ENCODE measurements at places on chromosomes 3 and 15.

DNA sequence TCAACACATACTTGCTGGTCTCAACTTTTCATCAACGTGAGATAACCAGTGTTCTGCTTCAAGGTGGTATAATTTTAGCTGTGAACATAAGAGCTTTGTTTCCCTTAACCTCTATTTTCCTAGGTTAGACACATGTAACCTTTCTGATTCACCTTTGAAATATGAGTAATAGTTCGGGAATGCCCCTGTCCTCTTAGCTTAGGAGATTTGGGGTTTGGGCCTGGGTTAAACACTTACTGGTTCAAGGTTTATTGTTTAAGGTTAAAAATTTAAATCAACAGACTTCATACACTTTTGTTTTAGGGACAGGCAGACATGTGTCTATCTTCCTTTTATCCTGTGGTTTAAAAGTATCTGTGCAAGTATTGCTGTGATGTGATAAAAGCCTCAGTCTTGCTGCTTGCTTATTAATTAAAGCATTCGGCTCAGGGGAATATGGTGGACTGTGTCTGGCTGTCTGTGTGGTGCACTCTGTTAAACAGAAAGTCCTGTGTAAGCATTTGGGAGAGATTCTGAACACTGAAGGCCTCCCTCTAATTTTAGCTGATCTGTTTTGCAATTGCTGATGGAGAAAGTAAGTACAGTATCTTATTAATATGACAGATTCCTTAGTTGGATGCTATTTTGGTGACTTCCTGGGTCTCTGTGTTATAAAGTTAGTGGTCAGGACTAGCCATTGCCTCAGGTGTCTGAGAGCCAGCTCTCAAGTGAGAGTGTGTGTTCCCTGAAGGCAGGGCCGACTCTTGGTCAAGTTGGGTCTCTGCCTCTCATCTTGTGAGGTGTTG, 81.8 kb downstream of the USP13 start:
- DNase-seq, result no peak

GRCh38 chr3:171283183-171283847, 176.9 kb downstream of the TNIK start:
- DNase-seq, result no peak

GRCh38 chr15:90345857-90346256, 6.2 kb upstream of the ZNF774 start:
- no peak for DNase-seq

DNA sequence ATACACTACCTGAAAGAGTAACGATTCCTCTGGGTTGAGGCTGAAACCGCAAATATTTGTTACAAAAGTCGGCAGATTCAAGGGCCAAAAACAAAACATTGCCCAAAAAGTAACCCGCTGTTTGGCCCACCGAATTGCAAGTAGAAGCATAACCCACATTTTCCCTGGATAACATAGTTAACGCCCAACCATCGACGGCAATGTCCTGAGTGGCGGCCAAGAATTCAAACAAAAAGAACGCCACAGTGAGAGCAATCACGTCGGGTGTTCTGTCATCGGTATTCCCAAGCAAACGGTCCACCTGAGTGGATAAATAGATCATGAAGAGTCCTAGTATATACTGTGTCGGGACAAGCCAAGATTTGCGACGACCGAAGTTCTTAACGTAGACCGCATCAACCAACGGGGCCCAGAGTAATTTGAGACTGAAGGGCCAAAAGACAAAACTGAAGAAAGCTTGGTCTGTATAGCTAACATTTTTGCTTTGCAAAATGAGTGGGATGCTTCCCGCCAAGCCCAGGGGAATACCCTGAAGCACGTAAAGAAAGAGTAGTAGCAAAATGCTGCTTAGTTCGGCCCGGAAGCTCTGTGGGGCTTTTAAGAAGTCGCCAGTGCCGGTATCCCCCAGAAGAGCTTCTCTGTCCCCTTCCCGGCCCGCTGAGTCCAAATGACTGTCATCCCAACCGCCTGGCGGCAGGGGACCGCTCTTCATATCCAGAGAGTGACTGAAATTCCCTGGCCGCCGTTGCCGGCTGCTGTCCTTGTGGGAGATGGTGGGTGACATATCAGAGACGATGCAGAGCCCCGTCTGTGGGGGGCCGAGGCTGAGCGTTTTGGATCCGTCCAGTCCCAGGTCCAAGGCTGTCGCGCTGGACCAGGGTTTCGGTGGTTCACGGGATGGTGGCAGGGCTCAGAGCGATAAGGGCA, 750 bp downstream of the SLC33A1 start:
- DNase-seq, result no peak

GRCh38 chr3:46719044-46719565, 1.4 kb upstream of the PRSS50 start:
- DNase-seq, result no peak

DNA sequence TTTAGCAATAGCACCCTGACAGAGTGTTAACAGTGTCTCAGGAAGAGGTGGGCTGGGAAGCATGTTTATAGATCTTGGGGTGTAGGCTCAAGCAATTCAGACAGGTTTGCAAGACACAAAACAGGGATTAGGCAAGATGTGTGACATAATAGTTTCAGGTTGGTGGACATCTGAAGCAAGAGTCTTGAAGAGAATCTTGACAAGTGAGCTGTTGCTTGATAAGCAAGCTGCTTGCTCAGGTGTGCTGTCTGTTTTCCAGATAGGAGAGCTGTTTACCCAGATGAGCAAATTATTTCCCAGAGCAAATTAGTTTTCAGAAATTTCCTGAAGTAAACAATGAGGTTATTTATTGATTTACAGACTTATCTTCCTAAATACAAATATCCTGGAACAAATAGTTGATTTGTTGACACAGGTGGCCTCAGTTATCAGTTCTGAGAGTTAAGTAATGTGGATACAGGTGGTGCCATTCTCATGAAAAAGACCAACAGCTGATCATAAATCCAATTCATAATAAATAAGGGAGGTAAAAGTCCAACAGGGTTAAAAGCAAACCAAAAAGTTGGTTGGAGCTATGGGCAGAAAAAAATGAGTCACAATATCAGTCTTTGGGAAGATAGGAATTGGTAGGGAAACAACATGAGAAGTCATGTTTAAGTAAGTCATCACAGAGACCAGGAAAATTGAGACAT, 437.3 kb downstream of the TBL1XR1 start:
- DNase-seq, result no peak

GRCh38 chr3:13772321-13772745, 107.5 kb downstream of the WNT7A start:
- DNase-seq, result no peak

Measured in amniotic stem cell (primary cell).